ENCODE measurements at places on chromosomes 5 and 9. TPM values are rescaled to one million over a fixed set of nuclear protein-coding genes. Genes with fewer than 3 reads are reported as not detected.

The AP3B1 gene
- 62.1 TPM for total RNA-seq

The VLDLR gene
- 18.3 TPM for total RNA-seq

The TERT gene
- not detected for total RNA-seq

The PCDHB12 gene
- 1.6 TPM for total RNA-seq

The LEAP2 gene
- total RNA-seq = 2.1 TPM

The SPINK6 gene
- not detected for total RNA-seq

The TUSC1 gene
- total RNA-seq = 9.9 TPM

The OBP2B gene
- total RNA-seq = not detected

The RALGPS1 gene
- 9.4 TPM for total RNA-seq

The ZFP37 gene
- total RNA-seq = 3.1 TPM

The IL7R gene
- 0.52 TPM for total RNA-seq

The CDC25C gene
- total RNA-seq = 3.7 TPM

The TIMD4 gene
- 3.1 TPM for total RNA-seq

The SPINK4 gene
- not detected for total RNA-seq

The RNF208 gene
- total RNA-seq = not detected

The SLC45A2 gene
- 0.52 TPM for total RNA-seq

The FBP2 gene
- 72.5 TPM for total RNA-seq

The CKS2 gene
- total RNA-seq = 25.6 TPM

The ASS1 gene
- total RNA-seq = 109 TPM

The DNAI1 gene
- not detected for total RNA-seq

The SH3RF2 gene
- total RNA-seq = 3.7 TPM

The GLIPR2 gene
- total RNA-seq = 69.4 TPM

The ZBED3 gene
- 0.52 TPM for total RNA-seq

The POU5F2 gene
- 4.7 TPM for total RNA-seq

The MAP1B gene
- 22.4 TPM for total RNA-seq

The IFNA13 gene
- total RNA-seq = 0.52 TPM

The DRD1 gene
- not detected for total RNA-seq

The TEX48 gene
- not detected for total RNA-seq

All from skeletal muscle tissue (tissue), 5 donors.